NCI-H2171 (cell line): ENCODE measurements at places on chromosomes 7 and 10.

GRCh38 chr10:8146650-8147049 is 92.2 kb downstream of the GATA3 start:
- DNase-seq = no peak

DNA sequence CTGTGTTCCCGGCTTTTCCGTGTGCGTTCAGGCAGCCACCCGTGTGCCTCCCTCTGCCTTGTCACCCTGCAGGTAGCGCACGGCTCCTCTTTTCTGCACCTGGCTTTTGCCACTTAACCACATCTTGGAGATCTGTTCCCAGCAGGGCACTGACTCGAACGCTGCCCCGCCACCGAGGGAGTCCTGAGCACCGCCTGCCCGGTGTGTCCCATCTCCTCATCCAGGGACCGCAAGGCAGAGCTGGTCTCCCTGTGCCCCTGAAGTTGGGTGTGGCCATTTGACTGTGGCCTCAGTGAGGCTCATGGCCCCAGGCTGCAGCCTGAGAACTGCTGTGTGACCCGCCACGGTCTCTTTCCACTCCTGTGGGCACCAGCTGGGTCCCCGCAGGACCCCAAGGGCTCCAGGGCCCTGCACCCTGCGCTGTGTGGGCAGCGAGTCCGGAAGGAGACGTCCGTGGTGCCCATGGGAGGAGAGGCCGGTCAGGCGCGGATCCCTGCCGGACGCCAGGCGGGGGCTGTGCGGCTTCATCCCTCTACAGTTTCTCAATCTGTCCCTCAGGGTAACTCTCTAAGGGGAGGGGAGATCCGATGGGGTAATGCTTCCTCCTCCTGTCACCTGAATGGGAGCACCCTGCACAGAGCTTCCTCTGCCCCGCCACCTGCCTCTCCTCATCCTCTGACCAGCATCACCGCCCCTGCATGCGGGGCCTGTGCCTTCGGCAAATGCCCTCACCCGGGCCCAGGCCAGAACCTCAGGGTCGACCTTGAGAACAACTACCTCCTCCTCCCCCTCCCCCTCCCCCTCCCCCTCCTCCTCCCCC is 1.8 kb upstream of the INTS1 start:
- peak; percentile 46 for DNase-seq

DNA sequence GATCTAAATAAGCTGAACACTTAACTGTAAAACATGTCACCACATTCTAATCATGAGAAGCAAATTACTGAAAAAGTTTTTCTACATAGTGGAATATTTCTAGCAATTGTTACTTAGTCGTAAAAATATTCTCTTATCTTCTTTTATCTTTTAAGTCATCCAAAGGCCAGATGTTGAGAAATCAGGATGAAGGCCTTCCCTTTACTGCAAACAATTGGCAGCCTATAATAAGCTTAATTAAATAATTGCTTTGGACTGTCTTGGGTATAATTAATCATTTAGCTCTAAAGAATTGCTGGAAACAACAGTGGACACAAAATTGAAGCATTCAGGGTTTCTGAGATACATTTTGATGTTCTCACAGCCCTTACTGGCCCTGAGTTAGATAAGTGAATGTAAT is 226.5 kb downstream of the FANK1 start:
- DNase-seq = no peak

DNA sequence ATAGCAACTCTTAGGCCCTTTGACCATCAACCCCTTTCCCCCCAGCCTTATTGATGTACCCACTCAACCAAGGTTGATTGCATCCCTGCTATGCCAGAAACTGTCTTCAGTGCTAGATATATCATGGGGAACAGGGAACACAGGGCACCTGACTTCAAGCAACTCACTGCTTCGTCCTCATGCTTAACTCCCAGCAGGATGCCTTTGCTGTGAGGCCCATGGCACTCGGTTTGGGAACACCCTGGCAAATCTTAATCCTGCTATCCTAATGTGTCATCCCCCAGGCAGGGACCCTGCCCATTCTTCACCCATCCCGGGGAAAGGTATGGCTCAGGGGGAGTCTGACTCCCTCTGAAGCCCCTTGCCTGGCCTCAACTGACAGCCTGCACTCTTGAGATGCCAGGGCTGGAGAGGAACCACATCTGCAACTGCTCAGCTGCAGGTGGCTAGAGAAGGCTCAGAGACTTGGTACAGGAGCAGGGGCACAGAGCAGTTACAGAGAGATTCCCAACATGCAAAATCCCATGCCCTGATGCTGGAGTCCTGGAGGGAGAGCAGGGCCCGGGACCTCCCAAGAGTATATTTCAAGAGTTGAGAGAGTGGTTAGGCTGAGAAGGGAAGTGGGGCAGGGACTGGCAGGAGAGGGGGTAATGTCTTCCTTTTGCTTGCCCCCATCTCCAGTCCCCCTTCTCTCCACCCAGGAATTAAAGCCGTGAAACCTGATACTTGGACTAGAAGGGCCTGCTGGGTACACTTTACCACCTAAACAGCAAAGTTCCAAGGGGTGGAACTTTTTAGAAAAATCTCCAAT is 2.4 kb upstream of the UNC5B start:
- no peak for DNase-seq

- no peak for DNase-seq
Observed at GRCh38 chr7:24922099-24922773, 57.7 kb downstream of the OSBPL3 start.

DNA sequence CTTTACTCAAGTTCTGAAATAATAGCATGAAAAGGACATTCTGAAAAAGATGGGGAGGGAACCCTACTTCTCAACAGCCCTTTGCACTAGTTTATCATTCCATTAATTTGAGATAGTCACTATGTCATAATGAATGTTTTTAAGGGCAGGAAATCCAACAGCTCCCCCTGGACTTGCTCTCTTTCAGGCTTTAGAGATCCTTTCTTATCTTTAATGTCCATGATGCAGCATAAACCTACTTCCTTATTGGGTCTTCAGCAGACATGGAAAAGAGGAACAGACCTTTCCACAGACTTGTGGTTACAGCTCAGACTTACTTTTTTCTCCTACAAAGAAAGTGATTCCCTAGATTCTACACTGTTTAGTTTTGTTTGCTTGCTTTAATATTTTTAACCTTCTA is 87.3 kb downstream of the IDE start:
- no peak for DNase-seq
